ENCODE measurements at places on chromosomes 1 and 21.

DNA sequence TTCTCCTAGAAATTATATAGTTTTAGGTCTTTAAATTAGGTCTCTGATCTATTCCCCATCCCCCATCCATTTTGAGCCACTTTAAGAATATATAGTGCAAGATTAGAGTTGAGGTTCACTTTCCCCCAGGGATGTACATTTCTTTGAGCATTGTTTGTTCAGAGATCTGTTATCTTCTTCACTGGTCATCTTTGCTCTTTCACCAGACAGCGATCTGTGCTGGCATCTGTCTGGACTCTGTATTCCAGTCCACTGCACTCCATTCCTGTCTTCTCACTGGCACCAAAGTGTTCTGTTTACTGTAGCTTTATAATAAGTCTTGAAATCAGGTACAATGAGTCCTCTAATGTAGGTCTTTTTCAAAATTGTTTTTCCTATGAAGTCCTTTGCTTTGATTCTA, 112.5 kb downstream of the PCBP3 start:
- no peak for DNase-seq

DNA sequence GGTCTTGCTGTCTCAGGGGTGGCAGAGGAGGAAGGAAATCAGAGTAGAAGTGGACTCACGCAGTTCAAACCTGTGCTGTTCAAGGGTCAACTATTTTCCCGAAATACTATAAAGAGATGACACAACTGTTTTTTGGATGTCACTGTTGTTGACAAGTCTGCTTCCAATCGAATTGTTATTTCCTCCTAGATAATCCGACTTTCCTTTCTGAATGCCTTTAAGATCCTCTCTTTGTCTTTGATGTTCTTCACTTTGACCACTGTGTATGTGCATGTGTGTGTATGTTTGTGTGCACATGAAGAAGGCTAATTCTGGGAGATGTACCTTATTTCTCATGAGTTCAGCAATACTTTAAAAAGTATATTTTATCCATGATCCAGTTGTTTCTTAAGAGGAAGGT, 21.6 kb downstream of the PADI4 start:
- no peak for DNase-seq

GRCh38 chr1:112882271-112882744, 73.7 kb downstream of the SLC16A1 start:
- DNase-seq = no peak

- no peak for DNase-seq
Measured at GRCh38 chr1:54741531-54741930, 22.8 kb downstream of the PARS2 start.

GRCh38 chr1:31617916-31618746, 642 bp downstream of the HCRTR1 start:
- peak; percentile 21 for DNase-seq

- no peak for DNase-seq
Measured at GRCh38 chr1:43321331-43321891, 16.2 kb upstream of the MPL start.

Data from CD4-positive, alpha-beta T cell treated with Interleukin-1 beta for 1 hour (primary cell).